Fibroblast of skin of back (primary cell): ENCODE measurements at places on chromosomes 2 and 18.

- DNase-seq, result no peak
These were observed 80.3 kb downstream of the TPO start for GRCh38 chr2:1493431-1494126.

DNA sequence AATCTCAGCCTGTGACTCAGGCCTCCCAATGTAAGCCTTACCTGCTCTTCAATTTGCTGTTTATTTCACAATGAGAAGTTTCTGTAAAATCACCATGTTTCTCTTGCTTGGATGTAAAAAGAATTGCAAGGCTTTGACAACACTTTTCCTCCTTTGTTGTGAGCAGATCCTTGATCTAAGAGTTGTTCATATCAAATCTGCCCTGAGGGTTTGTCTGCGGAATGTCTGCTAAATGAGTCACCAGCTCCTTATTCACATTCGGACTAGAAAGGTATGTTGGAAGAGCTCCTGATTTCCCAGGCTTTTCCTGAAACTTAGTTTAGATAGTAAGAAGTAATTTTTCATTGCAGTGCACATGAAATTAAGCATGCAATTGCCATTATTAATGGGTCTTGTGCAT, 268.2 kb upstream of the TCF4 start:
- DNase-seq, result peak; percentile 94

DNA sequence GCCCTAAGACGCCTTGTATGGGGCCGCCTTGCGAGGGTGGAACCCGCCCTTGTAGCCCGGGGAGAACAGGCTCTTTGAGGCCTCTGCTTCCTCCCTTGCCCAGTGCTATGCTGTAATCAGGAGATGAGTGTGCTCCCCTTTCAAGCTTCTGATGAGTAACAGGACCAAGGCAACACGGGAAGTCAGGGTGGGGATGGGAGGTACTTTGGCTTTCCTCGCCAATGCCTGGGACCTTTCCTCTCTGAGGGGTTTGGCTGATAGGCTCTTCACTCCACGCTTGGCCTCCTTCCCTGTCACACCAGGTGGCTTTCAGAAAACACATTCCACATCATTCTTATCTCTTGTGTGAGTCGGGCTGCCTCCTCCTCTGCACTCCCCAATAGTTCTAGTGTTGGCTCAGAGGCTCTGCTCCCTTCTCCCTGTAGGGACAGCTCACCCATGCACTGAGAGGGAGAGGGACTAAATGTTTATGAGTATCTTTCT, 223.7 kb upstream of the TRIB2 start:
- peak; percentile 80 for DNase-seq

DNA sequence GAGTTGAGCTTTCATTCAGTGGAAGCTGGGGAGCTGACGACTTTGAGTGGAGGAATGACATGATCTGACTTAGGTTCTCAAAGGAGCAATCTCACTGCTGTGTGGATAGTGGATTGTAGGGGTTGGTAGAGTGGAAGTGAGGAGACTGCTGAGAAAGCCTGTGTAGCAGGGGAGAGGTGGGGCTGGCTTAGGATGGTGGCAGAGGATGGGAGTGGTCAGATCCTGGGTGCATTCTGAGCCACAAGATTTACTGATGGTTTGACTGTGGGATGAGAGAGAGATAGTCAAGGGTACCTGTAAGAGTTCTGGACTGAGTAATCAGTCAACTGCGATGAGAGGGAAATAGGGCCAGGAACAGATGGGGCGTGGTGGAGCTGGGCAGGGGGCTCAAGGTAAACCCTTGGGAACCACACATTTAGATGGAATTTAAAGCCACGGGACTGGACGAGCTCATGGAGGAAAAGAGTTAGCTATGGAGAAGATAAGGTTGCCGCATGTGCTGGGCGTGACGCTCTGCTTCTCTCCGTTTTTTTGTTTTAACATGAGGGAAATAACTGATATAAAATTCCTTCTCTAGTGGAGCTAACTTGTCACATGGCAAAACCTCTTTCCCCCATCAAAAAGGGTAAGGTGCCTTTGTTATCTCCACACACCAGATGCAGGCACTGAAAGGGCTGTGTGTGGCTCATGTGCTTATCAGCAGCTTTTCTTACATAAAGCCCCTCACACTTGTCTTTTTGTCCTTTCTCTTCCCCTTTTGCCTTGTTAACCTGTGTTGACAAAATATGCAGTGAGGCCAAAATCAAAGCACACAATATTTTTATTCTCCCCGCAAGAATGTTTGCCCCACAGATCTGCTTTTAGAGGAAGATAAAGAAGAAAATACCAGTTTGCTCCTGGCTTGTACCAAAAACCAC, 379.8 kb downstream of the TSN start:
- no peak for DNase-seq

DNA sequence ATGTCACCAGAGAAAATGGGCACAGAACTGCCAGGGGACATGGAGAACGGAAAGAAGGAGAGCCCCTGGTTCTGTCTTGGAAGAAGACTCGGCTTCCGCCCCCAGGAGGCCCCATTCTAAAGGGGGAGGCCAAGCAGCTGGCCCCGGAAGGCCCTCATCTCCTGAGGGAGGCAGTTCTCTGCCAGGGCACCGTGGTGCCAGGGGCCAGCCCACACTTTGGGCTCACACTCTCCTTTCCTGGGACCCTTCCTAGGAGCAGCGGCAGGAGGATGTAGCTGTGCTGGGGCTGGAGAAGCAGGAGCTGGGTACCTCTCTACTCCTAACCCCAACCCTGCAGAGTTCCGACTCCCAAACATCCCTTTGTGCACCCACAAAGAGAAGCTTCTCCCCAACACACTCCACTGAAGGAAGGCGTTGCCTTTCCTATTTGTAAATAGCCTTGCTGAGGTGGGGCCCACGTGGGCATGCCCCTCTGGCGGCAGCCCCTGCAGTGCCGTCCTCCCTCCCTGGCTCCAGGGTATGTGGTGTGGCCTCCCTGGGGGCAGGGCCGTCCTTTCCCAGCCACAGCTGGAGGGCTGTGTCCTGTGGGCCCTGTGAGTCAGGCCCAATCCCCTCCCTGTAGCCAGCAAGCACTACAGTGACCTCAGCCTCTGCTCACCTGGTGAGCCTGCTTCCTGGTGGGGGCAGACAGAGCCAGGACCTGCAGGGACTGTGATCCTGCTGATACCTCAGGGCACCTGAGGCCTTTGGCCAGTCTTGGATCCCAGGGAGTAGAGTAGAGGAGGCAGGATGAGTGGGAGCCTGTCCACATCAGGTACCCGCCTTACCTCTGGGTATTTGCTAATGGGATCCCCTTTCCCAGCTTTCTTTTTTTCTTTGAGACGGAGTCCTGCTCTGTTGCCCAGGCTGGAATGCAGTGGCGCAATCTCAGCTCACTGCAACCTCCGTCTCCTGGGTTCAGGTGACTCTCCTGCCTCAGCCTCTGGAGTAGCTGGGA, 26.6 kb downstream of the ZFP36L2 start:
- no peak for DNase-seq

DNA sequence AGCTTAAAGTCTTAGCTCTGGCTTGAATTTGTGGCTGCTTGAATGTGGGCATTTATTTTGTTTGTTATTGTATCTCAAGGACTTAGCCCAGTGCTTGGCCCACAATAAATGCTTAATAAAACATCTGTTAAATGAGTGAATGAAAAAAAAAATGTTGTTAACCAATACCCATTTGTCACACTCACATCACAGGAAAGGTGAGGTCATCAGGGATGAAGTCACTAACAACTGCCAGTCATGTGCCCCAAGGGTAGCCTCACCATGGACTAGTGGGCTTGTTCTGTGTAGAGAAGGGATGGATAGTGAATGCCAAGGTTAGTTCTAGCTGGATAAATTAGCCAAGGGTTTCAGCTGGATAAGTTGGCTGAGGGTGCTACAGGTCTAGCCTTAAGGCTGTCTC, 3.0 kb downstream of the NRBP1 start:
- DNase-seq, result peak; percentile 54

DNA sequence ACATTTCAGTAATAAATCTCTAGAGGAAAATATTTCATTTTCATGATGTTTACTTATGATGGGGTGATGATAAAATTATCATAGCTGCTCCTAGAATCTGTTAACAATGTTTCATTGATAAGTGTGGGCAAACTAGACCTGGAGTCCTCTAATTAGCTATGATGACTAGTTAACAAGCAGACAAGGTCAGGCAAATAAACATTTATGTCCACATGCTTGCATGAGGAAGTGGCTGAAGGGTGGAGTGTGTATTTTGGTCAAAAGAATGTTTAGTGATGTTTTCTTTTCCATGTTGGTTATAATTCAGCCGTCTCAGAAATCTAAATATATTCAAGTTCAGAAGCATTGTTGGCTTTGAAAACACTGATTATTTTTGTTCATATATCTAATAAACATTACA, 99.9 kb upstream of the FN1 start:
- peak; percentile 79 for DNase-seq

DNA sequence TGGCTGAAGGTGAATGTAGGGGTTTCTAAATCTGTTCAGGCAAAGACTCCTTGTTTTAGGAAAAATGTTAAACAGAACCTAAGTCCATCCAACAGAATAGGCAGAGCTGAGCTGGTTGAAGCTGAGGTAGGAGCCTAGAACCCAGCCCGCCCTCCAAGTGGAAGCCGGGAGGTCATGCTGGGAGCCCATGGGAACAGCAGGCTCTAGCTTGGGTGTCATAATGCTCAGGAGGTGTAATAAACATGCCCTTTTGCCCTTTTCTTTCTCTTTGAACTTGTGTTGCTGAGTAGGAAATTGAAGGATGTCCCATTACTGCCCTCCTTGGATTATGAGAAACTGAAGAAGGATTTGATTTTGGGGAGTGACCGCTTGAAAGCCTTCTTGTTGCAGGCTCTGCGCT, 60.3 kb downstream of the ARMC9 start:
- no peak for DNase-seq

DNA sequence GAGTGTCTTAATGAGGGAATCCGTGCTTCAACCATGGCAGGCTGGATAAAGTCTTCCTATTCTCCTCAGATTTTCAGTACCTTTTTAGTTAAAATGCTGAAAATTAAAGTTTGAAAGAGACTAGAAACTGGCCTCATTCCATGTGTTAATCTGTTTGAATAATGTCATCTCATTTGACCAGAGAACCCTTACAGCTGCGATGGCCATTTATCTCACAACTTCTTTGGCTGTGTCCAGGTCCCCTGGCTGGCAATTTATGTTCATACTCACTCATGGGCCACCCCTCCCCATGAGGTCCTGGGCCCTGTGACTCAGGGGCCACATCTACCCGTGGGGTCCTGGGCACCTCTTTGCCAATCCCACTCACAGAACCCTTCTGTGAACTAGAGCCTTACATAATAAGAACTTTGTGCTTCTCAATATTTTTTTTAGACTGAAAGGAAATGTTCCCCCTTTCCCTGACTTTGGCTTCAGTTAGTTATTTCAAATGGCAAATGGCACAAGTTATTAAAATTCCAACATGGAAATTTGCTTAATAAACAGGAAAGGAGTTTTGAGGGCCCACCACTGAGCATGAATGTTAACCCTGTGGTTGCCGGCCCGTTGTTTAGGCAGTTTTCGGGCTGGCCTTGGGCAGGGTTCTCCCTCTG, 134.6 kb downstream of the UXS1 start:
- DNase-seq, result no peak

- DNase-seq, result peak; percentile 90
These were observed 422.8 kb upstream of the ZEB2 start for GRCh38 chr2:144942516-144943256.

DNA sequence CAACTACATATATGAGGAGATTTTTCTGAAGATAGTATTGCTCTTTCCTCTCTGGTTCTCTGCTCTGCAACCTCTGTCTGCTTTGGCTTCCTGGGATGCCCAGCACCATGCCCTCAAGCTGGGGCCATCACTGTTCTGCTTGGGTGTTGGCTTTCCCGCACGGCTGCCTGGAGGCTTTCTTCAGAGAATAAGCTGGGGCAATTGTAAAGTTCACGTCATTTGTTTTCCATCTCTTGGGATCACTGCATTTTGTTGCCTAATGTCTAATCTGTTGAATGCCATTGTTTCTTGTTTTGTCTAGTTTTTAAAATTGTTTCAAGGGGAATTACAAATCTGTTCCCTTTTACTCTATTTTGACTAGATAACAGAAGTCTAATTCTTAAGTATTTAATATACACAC, 437.3 kb upstream of the NRP2 start:
- DNase-seq, result no peak

GRCh38 chr18:45518311-45519155, 96.7 kb upstream of the SLC14A2 start:
- peak; percentile 47 for DNase-seq

GRCh38 chr2:120797421-120798221, 62.0 kb downstream of the GLI2 start:
- DNase-seq, result peak; percentile 63

GRCh38 chr2:11389551-11390398, 45.3 kb upstream of the ROCK2 start:
- peak; percentile 91 for DNase-seq

- DNase-seq, result peak; percentile 67
These were observed 105.2 kb downstream of the NETO1 start for GRCh38 chr18:72762515-72763122.

DNA sequence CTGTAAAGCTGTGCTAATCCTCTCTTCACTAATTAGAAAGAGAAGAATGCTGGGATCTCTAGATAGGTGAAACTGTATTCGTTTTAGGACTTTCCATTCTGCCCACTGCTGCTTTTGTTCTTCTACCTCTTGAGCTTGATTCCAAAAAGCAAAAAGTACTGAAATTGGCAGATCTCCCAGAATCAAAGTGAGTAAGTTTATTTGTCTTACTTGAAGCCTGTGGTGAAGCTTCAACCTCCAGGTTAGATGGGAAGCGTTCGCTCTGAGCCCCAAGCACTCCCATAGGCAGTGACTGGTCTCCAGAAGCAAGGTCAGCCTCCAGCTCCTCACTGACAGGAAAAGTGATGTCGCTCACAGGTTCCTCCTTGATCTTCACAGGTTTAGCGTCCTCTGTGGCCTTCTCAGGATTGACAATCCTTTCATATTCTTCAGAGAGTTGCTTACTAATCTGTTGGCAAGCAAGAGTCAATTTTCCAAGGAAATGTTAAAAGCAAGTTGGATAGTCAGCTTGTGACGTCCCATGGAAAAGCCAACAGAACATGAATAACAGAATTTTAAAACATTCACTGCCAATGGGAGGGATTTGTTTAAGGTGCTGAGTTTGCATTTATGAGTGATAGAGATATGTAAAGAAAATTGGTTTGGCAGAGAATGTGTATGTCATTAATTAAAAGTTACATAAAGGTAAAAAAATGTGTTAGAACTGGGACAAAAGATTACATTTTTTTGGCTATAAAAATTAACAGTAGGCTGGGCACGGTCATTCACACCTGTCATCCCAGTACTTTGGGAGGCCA, 8.1 kb downstream of the SUPT7L start:
- DNase-seq, result peak; percentile 25

DNA sequence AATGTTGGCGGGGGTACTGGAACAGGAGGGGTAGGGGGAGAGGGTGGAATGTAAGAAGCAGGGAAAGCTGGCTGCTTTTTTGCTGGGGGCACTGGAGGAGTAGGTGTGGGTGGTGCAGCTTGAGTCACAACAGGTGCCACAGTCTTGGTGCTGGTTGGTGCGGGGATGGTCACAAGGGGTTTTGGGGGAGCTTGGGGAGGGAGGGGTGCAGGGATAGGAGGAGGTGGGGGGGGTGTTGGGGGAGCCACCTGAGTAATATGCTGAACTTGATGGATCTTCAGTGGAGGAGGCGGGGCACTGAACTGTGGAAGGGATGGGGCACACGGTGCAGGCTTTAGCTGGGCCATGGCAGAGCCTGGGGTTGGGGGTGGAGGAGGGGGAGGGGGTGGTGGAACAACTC, 94.4 kb downstream of the RAPH1 start:
- DNase-seq, result no peak
